ENCODE measurements at places on chromosomes 12 and 14.

DNA sequence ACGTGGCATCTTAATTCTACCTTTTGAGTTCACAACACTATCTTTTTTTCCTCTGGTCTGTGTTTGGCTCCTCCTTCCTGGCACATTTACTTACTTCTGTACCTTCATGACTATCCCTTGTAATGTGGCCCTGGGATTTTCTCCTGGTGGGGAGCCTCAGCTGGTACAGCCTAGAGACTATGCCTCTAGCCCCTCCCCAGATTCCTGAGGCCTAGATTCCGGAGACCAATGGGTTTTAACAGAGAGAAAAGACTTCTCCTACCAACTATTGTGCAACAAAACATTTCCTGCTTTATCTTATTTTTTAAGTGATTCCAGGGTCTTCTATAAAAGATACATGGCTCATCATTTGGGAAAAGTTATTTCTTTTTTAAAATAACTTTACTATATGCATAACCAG lies 216.2 kb upstream of the KRR1 start:
- DNase-seq, result no peak

- no peak for DNase-seq
Measured at GRCh38 chr12:50991291-50991690, 34.9 kb downstream of the SLC11A2 start.

DNA sequence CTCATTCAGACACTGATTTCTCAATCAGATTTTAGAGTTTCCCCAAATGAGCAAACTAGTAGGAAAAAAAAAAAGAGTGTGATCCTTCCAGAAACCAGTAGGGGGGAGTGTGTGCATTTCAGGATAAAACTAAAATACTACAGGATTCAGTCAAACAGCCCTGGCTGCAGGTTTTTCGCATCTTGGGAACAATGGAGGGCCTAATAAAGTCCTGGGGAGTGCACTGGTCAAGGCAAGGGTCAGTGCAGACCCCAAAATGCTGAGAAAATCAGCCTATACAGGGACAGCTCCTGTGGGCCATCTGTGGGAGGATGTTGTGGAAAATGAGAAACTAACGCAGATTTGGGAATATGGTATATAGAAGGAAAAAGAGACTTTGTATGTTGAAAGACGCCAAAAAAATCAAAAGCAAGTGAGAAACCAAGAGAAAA lies 22.2 kb upstream of the ABCD4 start:
- DNase-seq, result no peak

DNA sequence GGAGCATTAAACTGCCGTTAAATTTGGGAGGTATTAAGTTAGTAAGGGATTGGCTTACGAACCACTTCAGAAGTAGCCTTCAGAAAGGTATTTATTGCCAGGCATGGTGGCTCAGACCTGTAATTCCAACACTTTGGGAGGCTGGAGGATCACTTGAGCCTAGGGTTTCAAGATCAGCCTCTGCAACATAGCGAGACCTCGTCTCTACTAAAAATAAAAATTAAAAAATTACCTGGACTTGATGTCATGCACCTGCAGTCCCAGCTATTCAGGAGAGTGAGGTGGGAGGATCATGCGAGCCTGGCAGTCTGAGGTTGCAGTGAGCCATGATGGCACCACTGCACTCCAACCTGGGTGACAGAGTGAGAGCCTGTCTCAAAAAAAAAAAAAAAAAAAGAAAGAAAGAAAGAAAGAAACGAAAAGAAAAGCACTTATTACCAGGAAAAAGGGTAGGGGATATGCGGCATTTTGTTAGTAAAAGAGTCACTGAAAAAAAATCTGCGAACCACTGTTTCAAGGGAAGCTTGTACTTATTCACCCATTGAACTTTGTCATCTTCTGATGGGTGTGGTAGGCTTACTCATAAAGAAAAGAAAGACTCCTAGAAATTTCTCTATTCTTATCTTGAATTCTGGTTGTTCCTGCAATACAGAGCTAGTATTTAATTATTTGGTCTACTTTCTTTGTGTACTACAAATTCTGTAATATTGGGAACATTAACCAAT lies 33.6 kb upstream of the PLEKHA5 start:
- DNase-seq, result no peak

DNA sequence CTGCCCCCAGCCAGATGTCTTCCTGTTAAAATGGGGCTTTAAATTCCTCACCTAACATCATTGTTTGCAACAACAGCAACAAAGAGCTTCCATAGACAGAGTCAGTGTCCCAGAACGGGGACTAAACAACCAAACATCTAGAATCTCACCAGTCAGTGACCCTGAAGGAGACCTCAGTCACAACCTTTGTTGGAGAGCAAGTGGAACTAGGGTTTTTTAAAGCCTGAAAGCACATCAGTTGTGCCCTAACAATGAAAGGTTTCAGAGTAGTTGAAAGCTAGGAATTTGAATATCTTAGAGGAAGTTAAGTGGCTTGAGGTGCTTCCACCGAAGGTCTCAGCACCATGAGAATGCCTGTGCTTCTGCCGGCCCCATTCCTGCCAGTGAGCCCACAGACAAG lies 5.0 kb upstream of the ALDH2 start:
- DNase-seq, result no peak

DNA sequence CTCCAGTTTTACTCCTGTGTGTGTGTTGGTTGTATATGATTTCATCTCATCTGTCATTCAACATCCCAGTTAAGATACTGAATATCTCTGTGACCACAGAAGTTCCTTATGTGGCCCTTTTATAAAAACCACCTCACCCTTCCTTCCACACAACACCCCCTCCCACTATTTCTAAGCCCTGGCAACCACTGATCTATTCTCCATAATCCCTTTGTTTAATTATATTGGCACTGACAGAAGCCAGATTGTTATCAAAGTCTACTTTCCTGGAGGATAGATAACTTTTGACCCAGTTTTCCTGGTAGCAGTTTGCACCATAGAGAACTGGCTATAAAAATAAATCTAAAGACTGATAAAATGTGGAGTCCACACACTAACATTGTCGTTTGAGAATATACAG lies 902.8 kb downstream of the SLC16A7 start:
- DNase-seq, result no peak

GRCh38 chr14:104586832-104587620 lies 7.5 kb downstream of the C14orf180 start:
- peak; percentile 68 for DNase-seq

DNA sequence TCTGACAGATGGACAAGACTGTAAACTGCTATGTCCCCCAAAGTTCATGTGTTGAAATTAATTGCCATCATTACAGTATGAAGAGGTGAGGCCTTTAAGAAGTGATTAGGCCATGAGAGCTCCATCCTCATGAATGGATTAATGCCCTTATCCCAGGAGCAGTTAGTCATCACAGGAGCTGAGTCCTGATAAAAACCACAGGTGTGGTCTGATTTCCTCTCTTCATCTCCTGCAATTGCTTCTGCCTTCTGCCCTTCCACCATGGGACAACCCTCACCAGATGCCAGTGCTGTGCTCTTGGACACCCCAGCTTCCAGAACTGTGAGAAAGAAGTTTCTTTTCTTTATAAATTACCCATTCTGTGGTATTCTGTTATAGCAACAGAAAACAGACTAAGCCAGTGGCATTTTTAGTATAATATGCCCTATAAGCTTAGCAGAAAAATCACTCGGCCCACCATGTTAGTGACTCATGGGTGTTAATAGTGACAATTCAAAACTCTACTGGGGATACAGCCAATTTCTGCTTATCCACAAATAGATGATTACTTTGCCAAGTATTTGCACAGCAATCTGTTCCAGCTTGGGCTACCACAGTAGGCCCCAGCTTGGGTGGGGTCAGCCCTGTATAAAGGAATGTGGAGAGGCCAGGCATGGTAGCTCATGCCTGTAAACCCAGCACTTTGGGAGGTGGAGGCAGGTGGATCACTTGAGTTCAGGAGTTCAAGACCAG lies 129.0 kb upstream of the BCL2L14 start:
- DNase-seq, result no peak

- no peak for DNase-seq
Measured at GRCh38 chr12:44589697-44590096, 286.4 kb downstream of the NELL2 start.

DNA sequence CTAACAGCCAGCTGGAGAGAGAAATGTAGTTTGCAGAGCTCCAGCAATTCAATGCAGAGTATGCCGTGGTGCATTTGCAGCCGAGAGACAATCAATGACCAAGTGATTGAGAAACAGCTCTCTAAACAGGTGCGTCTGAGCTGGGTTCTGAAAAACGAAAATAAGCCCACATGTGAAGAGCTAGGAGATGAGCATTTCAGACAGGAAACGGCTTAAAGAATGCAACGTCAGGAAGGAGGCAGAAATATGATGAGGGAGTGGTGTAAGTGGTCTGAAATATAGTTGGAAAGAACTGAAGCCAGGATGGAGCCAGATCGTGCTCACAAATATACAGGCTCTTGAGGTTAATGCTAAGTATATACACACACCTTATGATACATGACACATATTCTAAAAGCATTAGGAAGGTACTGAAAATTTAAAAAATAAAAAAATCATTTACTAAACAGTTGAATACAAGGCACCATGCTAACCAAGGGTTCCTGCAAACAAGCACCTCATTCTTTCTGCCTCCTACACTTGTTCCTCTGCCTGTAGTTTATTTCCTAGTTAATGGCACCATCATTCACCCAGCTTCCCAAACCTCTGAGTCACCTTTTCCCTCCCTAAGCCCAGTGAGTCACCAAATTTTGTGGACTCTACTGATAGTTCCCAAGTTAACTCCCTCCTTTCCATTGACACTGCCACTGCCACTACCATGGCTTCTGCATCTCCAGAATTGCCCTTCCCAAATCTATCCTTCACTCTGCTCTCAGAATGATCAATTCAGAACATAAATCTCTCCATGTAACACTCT lies 2.3 kb upstream of the GARIN2 start:
- no peak for DNase-seq
